ENCODE measurements at places on chromosomes 12 and 14.

GRCh38 chr12:20372326-20373096 lies 4.2 kb downstream of the PDE3A start:
- DNase-seq: no peak

GRCh38 chr12:3453206-3453989 lies 37.6 kb upstream of the PRMT8 start:
- no peak for DNase-seq

GRCh38 chr12:34398706-34399630 lies 376.7 kb downstream of the ALG10 start:
- no peak for DNase-seq

GRCh38 chr12:27498149-27498548 lies 25.9 kb upstream of the PPFIBP1 start:
- no peak for DNase-seq

DNA sequence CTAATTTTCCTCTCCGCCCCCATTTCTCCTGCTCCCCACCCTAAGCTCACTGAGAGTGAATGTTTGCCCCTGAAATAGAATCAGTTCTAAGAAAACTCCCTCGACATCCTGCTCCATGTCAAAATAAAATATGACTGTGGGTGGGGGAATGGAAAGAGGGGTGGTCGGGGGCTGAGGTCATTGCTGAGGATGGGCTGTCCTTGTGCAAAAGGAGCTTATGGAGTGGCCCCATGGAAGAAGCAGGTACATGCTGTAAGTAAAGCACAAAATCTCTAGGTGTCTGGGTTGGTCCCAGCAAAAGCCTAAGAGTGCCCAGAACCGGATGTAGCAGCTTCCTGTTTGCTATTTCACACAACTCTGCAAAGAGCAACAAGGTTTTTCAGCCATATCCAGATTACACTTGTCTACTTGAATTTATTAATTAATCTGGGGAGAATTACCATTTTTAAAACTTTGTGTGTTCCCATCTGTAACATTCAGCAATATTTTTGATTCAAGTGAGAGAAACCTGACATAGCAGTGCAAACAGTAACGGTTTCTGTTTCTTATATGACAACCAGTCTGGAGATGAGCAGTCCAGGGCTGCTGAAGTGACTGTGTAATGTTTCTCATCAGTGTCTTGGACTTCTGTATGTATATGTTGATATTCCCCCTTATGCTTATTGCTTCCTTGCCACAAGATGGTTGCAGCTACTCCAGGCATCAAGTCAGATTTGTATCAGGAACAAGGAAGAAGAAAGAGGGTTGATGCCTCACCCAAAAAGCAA lies 40.4 kb upstream of the GZMB start:
- DNase-seq: no peak

- no peak for DNase-seq
Observed at GRCh38 chr14:38129705-38130104, 78.0 kb upstream of the SSTR1 start.

DNA sequence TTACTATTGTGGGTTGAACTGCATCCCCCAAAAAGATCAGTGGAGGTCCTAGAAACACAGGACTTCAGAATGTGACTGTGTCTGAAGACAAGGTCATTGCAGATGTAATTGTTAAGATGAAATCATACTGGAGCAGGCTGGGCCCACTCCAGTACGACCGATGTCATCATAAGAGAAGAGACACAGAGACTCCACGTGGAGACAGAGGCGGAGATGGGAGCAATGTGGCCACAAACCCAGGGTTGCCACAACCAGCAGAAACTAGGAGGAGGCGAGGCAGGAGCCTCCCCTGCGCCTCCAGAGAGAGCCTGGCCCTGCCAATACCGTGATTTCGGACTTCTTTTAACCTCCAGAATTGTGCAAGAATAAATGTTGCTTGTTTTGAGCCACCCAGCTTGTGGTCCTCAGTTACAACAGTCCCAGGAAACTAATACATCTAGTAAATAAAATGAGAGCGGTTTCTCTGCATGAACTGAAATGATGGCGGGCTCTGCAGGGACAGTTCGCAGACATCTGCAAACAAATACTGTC lies 25.7 kb upstream of the FZD10 start:
- DNase-seq: no peak

DNA sequence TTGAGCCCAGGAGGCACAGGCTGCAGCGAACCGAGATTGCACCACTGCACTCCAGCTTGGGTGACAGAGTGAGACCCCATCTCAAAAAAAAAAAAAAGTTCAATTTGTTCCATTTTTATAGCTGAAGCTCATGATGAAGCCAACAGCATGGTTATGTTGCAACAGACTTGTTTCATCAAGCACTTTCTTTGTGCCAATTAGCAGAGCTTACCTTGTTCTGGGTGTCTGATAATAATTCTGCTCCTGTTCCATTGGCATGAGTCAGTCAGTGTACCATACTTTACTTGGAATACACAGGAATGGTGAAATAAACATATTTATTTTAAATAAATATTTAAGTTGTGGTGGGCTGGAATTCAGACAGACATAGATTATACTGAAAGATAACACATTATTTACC lies 100.8 kb upstream of the DAAM1 start:
- no peak for DNase-seq

DNA sequence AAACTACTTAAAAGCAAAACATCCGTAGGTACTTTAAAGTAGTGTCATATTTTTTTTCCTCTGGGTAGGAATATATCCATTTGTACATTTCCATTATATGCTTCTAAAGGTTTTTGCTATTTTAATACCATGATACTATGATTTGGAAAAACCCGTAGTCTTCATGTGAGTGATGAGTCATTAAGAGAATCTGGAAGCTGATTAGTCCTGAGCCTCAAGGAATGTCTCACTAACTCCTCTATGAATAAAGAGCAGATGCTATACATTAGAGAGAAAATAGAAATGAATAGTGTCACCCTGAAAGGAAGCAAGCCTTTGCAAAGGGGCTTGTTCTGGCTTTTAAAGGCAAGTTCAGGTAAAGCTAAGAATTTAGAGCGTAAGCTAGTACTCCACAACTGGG lies 432.1 kb downstream of the CCDC91 start:
- no peak for DNase-seq

DNA sequence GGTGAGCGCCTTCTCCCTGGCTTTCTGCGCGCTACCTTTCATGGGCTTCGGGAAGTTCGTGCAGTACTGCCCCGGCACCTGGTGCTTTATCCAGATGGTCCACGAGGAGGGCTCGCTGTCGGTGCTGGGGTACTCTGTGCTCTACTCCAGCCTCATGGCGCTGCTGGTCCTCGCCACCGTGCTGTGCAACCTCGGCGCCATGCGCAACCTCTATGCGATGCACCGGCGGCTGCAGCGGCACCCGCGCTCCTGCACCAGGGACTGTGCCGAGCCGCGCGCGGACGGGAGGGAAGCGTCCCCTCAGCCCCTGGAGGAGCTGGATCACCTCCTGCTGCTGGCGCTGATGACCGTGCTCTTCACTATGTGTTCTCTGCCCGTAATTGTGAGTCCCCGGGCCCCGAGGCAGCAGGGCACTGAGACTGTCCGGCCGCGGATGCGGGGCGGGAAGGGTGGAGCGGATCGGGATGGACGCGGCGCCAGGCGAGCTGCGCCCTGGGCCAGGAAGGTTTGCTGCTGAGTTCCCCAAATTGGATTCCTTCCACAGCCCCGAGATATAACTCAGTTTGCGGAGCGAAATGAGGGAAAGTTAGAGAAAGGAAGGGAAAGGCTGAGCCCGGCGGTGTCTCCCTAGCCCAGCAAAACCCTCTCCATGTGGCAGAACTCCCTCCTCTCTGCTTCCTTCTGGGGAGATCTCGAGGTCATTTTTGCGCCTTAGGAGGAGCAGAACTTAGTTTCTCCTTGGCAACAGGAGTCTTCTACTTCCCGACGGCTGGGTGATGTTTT lies 972 bp downstream of the PTGDR start:
- DNase-seq: no peak

DNA sequence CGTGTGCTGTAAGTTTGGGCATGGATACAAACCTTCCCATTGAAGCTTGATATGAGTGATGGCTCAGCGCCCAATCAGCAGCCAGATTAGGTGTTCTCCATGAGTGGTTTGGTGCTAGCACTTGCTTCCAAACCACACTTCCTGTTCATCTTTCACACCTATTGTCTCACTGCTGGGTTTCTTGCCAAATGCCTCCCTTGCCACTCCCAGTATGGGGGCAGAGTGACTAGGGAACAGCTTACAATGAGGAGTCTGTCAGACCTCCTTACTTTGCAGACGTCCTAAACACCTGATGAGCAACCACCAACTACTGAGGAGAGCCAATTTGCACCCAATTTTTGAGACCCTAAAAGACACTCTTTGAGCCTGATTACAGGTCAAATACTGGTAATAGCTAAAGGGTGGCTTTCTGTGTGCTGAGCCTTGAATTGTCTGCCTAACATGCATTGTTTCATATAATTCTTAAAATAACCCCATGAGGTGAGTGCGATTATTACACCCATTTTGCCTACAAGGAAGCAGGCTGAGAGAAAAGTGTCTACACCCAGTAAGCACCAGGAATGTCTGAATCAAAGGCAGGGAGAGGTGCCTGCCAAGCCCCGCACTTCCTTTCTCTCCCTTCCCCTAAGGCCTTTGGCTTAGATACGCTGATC lies 48.4 kb upstream of the FOS start:
- peak; percentile 30 for DNase-seq

GRCh38 chr12:129844662-129845220 lies 59.1 kb downstream of the TMEM132D start:
- no peak for DNase-seq

- DNase-seq: peak; percentile 31
Observed at GRCh38 chr12:53791735-53792326, 40.1 kb upstream of the CISTR start.

DNA sequence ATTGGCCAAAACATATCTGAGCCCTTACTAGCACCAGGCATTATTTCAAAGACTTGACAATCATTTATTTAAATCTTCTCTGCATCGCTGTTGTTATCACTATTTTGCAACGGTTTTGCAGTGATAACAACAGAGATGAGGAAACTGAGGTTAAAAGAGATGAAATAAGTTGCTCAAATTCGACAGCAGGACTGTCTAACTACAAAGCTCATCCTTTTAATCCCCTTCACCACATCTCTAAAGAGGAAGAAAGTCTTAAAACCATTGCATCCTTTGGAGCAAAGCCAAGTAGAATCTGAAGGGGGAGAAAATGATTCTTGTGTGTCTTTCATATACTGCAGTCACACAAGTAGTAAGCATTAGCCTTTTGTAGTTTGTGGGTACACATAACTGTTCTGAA lies 14.8 kb upstream of the ETNK1 start:
- no peak for DNase-seq

DNA sequence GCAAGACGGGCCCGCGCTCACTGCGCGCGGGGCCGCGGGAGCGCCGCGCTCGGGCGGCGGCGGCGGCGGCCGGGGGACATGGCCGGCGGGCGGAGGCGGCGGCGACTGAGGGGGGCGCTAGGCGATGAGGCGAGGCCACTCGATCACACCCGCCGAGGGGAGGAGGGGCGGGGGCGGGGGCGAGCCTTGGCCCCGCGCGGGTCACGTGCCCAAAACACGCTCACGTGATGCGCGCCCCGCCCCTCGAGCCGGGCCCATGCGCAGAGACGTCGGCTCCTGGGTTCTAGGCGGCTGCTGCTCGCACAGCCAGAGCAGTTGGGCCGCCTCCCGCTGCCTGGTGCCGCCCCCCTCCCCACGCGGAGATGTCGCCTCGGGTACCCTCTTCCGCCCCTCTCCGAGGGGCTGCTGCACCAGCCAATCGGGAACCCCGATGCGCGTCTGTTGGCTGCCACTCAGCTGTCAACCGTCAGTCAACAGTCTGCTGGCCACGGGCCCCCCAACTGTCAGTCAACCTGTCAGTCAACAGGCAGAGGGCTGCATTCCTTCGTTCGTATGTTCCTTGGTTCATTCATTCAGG lies at the start of gene SPPL3:
Gene SPPL3, minus strand, starts transcription at position 162 of the 577 bp plus-strand sequence. CDS start 491 bp downstream, outside the sequence.
- DNase-seq: peak; percentile 92

DNA sequence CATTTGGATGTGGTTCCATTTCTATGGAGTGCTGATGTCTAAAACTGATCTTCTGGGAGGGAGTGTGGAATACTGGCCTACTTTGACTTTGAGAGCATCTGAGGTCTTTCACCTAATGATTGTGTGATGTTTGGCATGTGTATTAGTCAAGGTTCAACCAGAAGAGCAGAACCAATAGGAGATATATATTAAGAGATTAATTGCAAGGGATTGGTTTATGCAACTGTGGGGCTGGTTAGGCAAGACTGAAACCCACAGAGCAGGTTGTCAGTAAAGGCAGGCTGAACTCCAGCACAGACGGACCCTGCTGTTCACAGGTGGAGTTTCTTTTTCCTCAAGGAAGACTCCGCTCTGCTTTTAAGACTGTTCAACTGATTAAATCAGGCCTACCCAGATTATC lies 11.6 kb downstream of the BMAL2 start:
- DNase-seq: no peak

- no peak for DNase-seq
Observed at GRCh38 chr12:4024701-4025100, 151.5 kb upstream of the PARP11 start.
